ENCODE measurements at places on chromosomes 2 and 18.

DNA sequence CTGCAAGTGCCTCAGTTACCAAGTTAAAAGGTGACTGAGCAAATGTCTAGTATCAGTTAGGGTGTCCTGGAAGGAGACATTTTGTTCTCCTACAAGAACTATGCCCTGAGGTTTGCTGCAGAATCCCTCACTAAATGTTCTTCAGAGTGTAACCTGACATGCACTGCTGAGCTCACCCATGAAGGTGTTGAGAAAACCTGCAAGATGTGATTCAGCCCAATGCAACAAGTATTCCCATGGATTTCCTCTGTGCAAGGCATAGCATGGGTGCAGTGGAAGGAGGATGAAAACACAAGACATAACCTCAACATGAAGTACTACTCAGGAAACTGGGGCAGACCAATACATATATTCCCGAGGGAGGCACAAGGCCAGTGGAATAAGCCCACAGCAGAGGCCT is 15.4 kb upstream of the UGT1A8 start:
- DNase-seq, result no peak

GRCh38 chr2:120758181-120759144 is 22.8 kb downstream of the GLI2 start:
- DNase-seq, result no peak

- no peak for DNase-seq
Measured at GRCh38 chr2:133213651-133214050, 354.6 kb downstream of the NCKAP5 start.

GRCh38 chr18:38948436-38948835 is 1382.8 kb upstream of the CELF4 start:
- DNase-seq, result no peak

GRCh38 chr2:230913406-230914143 is 11.5 kb downstream of the GPR55 start:
- no peak for DNase-seq

GRCh38 chr18:79937103-79937860 is 14.2 kb downstream of the SLC66A2 start:
- DNase-seq, result no peak

DNA sequence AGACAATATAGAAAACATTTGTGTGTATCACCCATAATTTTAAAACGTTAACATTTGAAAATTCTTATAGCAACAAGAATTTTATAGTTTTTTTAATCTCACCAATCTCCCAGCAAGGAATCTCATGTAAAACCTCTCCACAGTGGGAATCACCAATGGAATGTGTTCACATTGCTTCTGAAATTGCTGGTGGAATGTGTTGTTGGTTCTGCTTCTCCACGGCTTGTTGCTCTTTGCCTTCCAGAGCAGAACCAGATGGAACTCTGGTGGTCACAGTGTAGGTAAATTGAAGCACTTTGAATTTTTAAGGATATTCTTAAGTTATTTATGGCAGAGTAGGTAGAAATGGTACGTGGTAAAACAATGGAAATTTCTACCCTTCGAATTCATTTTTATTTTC is 35.1 kb downstream of the DCAF17 start:
- DNase-seq, result no peak

- DNase-seq, result no peak
Measured at GRCh38 chr18:31876707-31877106, 66.2 kb downstream of the TRAPPC8 start.

- DNase-seq, result no peak
Measured at GRCh38 chr2:105179469-105180372, 61.8 kb upstream of the GPR45 start.

DNA sequence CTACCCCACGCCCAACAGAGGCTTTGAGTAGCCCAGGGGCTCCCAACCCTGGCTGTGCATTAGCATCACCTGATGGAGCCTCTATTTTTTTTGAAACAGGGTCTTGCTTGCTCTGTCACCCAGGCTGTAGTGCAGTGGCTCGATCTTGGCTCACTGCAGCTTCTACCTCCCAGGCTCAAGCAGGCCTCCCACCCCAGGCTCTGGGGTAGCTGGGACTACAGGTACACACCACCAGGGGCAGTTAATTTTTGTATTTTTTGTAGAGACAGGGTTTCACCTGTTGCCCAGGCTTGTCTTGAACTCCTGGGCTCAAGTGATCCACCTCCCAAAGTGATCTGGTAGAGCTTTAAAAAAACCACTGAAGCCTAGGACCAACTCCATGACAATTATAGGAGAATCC is 394.8 kb upstream of the ATP5MC3 start:
- no peak for DNase-seq

DNA sequence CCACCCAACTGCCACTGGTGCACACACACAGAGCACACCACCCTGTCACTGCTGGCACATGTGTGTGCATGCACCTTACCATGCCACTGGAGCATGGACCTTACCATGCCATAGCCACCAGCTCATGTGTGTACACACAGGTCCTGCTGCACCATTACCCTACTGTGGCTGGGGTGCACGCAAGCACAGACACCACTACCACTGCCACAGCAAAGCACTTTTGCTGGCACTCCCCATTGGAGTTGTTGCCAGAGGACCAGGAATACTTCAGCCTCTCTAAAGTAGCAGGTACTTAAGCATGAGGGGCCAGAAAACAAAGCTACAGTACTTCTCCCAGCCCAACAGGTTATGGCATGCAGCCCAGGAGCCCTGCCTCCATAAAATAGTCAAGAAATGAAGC is 404.8 kb downstream of the MBD2 start:
- DNase-seq, result no peak

DNA sequence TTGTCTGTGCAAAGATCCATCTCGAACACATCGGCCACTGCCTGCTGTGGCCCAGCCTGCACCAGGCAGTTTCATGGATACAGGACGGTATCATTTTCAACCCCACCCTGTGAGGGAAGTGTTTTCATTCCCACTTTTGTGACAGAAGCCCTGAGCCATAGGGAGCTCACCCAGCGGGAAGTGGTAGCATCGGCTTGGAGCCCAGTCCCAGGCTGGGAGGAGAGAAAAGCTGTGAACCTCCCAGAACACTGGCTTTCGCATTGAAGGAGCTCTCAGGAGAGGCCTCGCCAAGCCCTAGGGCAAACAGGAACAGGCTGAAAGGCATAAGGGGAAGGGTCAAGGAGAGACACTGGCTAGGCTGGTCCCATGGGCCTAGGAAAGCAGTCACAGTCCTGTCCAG is 166.1 kb downstream of the TFCP2L1 start:
- DNase-seq, result no peak

DNA sequence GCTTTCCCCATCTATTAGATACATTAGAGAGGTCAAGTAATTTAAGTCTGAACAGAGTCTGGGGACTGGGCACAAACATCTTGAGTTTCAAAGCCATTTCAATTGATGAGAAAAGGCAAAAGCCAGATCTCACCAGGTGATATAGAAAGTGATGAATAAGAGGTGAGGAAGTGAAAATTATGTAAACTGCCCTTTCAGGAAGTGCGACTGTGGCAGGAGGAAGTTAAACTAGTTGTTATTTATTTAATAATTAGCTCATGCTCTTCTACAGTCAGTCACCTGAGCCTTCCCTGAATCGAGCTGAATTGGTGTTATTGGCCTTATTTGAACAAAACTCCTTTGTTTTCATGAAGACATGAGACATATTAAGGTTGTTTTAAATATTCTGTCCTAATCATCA is 115.1 kb downstream of the CDH20 start:
- no peak for DNase-seq

DNA sequence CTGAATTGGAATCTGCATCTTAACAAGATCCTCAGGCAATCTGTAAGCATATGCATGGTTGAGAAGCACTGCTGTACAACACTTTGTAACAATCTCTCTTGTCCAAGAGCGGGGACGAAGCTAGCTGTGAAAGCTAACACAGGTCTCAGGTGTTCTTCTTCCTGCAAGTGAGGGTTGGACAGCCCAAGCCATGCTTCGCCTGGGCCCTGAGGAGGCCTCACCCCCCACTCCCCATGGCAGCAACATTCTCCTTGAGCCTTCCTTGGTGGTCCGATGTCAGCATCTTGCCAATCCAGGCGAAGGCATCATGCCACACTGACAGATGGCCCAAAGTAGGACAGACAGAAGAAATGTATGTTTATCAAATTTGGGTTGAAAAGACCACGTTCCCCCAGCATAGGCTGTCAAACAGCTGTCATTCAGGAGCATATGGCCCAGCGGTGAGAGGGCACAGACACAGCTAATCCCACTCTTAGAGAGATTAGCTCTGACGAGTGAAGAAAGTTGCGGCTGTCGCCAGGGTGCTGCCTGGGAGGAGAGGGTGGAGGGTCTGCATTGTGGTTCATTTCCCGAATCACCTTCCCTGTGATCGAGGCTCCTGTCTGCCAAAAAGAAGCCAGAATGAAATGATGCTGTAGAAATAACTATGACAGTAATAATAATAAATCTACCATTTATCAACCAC is 344.7 kb downstream of the MYCN start:
- DNase-seq, result no peak

DNA sequence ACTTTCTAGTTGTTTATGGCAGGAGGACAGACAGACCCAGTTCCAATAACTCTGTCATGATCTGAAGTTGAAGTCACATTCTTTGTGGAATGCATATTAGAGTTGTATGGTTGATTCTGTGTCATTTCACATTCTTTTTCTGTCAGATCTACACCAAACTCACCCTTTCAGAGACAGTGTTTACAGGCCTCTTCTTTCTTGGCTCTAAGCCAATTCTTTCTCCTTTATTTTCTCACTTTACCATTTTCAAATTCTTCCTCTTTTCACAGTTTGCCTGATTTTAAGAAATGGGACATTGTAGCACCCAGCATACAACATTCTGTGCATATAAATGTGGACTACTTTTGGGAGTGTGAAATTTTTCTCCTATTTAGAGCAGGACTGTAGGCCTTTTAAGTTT is 103.7 kb downstream of the CCDC85A start:
- DNase-seq, result no peak
